ENCODE measurements at places on chromosomes 6 and 20. TPM values are rescaled to one million over a fixed set of nuclear protein-coding genes. Genes with fewer than 3 reads are reported as not detected.

- no peak for ATAC-seq
Observed at GRCh38 chr20:5834436-5835005, 84.3 kb downstream of the SHLD1 start.

GRCh38 chr6:149763866-149764265 is 14.3 kb downstream of the PCMT1 start:
- no peak for ATAC-seq

- ATAC-seq, result no peak
Observed at GRCh38 chr6:63546697-63547096, 25.6 kb upstream of the LOC128125822 start.

ARMC2 gene
- total RNA-seq, result 3.4 TPM

- ATAC-seq, result no peak
Observed at GRCh38 chr6:32355018-32355417, 16.7 kb downstream of the TSBP1 start.

DNA sequence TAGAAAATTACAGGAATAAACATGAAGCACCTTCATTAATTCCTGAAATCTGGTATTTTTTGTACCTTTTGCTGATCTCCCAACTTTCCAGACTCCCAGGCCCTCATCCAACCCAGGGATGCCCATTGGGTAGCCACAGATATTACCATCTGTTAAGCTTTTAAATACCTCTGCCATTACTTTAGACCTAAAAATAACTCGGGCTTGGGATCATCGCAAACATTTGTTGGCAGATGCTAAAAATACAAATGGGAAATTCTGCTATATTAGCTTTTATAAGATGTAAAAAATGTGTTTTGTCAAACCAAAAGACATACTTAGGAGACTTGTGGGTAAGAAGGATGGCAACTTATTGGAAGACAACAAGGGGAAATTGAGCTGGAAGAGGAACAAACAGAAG is 376.1 kb downstream of the CENPW start:
- no peak for ATAC-seq

GRCh38 chr6:25652007-25652515 is at the start of gene SCGN:
Gene SCGN (plus strand): TSS chr6:25652215. CDS start chr6:25652404, 189 bp downstream.
- ATAC-seq, result no peak

All from gastroesophageal sphincter (tissue), 4 donors.